ENCODE measurements at places on chromosomes 13 and 19.

DNA sequence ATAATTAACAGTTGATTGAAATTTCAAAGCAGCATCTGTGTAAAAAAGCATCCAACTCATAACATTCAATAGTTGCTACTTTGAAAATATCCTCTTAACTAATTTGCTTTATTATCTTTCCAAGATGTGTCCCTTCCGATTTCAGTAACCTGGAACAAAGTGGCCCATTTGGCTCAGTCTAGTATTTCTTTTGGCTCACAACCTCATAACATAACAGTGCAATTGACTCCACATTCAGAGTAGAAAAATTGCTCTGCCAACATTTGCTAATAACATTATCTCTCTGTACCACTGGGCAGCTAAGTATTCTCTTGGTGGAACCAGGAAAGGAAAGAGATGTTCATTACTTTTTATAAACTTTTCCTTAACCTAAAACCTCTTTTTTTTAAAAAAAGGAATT, 571.1 kb upstream of the ARGLU1 start:
- no peak for DNase-seq

DNA sequence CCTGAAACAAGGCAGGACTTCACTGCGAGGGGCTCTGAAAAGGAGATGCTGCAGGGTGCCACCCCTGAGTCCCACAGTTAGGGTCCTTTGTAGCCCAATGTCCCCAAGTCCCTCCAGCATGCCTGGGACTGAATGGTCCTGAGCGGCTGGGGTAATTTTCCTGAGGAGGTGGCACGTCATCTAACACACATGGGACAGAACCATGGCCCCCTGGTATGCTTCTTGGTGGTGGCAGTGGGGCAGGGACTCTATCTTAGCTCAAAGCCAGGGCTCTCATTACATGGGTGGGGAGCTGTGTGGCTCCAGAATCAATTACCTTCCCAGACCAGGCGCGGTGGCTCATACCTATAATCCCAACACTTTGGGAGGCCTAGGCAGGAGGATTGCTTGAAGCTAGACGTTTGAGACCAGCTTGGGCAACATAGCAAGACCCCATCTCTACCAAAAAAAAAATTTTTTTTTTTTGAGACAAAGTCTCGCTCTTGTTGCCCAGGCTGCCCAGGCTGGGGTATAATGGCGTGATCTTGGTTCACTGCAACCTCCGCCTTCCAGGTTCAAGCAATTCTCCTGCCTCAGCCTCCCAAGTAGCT, 7.9 kb upstream of the SLC7A9 start:
- no peak for DNase-seq

DNA sequence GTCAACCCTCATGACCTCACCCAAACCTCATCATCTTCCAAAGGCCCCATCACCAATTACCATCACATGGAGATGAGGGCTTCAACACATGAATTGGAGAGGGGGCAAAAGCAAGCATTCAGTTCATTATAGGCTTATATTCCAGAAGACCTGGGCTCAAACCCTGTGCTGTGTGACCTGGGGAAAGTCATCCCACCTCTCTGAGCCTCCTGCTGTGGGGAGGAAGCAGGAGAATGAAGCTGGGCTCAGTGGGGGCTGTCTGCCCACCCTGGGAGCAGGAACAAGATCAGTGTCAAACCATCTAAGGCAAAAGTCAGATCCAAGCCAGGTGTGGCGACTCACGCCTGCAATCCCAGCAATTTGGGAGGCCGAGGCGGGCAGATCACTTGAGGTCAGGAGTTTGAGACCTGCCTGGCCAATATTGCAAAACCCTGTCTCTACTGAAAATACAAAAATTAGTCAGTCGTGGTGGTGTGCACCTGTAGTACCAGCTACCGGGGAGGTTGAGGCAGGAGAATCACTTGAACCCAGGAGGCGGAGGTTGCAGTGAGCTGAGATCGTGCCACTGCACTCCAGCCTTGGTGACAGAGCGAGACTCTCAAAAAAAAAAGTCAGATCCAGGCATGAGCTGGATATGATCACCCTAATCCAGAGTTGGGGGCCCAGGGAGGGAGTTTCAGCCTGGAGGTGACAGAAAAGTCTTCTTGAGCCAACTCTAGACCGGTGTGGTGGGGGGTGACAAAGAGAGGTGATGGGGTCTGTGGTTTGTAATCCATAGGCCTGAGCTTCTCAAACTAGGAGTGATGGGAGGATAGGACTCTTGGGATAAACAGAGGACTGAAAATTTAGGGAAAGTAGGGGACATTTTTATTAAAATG, 1.6 kb upstream of the TPM4 start:
- no peak for DNase-seq

DNA sequence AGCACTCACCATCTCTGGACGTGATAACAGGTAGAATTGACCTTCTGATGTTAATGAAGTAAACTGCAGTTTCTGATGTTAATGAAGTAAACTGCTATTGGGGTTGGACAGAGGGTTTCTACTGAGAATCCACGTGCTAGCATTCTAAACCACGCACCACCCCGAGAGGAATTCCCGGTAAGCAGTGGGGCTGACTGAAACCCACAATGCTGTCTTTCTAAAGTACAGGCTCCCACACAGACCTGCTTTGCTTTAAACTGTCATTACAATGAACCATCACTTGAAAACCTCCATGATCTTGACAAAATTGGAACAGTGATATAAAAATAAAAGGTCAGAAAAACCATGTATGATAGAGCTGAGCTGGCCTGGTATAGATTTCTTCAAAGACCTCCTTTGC, 559.0 kb downstream of the FGF9 start:
- no peak for DNase-seq

- no peak for DNase-seq
These were observed 58.3 kb downstream of the DOCK9 start for GRCh38 chr13:98919566-98919965.

- no peak for DNase-seq
These were observed 100.5 kb upstream of the TEX29 start for GRCh38 chr13:111219950-111220349.

- no peak for DNase-seq
These were observed 90.6 kb downstream of the KL start for GRCh38 chr13:33106656-33107360.

DNA sequence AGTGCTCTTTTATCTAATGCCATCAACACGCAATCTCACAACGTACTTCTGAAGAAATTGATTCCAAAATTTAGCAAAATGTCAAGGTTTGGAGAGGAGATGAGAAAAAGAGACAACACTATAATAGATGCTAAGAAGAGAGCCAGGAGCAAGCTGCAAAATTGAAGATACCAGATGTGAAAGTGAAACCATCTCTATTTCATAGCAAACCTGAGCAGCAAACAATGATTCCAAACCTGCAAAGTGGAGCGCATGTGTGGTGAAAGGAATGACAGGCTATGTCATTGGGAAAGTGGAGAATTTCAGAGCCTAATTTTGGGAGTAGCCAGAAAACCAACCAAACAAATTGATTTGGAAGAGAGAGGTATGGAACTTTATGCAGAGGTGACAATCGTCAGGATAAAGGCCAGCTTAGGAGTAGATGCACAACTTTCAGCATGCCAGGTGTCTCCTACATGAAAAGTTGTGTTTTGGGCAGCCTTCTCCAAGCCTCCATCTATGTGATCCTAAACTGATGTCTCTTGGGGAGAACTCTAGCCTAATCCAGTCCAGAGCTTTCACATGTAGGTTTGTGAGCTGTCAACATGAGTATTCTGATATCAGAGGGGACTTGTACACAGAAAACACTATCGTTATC, 158.4 kb upstream of the FNDC3A start:
- DNase-seq, result no peak

- DNase-seq, result peak; percentile 66
These were observed at the start of gene ZNF71 for GRCh38 chr19:56594783-56595547. ZNF71 (plus strand) TSS chr19:56595302; CDS start chr19:56601559, 6,257 bp downstream.

DNA sequence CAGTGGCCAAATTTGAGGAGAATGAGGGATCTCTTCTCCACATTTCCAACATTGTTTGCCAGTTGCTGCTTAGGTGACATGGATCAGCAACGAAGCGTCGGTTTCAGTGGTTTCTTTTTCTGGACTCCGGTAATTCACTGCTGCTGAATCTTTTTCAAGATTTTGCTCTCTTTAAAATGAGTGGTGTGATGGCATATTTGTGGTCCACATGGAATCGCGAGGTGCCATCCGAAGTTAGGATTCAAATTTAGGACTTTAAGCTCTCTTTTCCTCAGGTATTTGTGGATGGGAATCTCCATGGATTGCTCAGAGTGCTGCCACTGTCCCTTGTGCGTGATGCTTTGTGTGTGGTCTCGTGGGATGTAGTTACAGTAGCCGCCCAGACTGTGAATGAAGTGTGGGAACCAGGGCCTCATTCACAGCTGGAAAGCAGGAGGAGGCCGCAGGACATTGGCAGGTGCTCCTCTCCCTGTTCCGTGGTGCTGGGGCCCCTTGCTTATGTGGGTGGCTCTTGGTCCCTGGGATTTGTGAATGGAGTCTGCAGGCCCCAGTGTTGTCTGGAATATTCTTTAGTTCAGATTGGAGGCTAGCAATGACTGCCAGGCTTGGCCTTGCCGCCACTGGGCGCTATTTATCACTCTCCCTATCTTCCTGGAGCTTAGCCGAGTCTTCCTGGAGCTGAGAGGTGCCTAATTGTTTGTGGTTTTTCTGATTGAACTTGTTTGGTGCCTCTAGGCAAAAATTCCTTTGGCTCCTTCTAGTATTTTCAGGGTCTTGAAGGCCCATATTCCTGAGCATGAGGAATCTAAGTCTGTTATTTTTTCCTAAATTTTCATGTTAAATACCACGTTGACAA, 1.5 kb downstream of the ILF3 start:
- no peak for DNase-seq

GRCh38 chr19:17993076-17993813, 14.7 kb upstream of the ARRDC2 start:
- no peak for DNase-seq

DNA sequence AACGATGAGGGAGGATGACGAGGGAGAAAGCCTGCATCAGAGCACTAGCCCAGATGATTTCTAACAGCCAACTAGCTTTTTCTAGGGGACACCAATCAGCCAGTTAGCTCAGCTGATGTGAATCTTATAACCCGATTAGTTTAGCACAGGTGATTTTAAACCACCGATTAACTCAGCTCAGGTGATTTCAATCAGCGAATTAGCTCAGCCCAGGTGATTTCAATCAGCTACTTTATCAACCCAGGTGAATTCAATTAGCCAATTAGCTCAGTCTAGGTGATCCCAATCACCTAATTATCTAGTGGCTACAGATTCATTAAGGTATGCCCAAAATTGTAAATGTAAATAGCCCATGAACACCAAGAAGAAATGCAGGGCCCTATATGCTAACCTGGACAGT, 146.9 kb downstream of the ZNF486 start:
- no peak for DNase-seq
